CD4-positive, alpha-beta T cell treated with Interferon alpha-2 for 1 hour (primary cell): ENCODE measurements at places on chromosomes 6 and 20.
A peak's percentile ranks its signal among the peaks of the same experiment; 100 is the strongest.

DNA sequence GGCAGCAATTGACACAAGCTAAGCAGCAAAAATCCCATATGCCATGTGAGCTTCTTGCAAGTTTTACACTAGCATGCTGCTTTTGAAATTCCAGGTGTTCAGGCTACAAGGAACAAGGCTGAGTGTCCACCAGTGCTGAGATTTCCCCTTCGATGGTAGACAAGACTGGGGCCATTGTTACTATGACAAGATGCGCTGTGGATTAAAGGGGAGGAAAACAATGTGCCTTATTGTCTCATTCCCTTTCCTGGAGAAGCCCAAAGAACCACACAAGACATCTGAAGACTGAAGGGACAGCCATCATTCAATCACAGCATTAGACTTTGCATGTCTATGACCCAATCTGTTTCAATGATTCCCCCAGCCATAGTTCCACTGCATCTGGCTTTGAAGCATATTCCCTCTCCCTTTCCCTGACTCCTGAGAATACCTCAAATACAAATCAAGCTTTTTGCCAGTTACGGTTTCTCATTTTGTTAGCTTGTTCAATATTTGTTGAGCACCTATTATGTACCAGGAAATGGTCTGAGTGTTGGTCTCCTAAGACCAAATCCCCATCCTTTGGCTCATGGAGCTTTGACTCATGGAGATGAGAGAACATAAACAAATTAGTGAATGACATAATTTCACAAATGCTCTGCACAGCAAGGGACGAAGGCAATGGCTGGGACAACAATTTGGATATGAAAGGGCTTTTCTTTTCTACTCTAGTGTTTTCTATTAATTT, 23.4 kb upstream of the SCGN start:
- DNase-seq = no peak

DNA sequence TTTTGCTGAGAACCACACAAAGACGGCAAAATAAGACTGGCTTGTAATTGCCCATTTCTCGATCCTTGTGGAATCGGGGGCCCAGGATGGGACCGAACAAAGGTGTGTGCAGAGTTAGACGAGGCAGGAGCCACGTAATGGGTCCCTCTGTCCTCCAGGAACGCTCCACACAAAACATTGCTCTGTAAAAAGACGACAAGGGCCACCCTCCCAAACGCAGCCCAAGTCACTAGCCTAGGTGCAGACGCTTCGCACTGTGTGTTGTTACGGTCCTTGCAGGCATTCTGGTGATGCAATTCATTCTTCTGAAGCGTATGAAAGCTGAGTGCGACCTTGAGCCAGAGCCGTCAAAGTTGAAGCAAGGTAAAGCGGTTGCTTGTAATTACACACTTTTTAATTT, 363.4 kb downstream of the TAF4 start:
- no peak for DNase-seq

DNA sequence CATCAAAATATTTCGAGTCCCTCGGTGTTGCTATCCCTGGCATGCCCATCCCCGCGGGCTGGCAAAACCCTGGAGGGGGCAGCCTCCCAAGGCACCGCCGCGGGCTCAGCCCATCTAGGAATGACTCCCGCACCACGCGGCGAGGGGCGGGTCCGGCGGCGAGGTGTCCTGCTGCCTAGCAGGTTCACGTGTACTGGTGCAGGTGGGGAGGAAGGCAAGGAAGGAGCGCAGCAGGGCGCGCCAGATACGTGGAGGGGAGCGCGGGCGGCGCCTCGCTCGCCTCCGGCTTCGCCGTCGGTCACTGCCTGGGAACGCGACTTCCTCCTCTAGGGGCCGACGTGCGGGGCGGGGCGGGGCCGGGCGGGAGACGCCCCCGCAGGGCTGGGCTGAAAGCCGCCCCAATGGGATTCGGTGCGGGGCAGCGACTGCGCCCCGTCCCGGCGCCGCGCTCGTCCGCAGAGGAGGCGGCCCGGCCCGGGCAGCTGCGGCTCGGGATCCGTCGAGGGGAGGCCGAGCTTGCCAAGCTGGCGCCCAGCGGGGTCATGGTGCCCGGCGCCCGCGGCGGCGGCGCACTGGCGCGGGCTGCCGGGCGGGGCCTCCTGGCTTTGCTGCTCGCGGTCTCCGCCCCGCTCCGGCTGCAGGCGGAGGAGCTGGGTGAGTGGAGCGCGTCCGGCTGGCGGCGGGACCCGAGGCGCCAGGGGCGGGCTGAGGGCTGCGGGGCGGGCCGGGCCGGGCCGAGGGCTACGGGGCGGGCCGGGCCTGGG, at the start of gene DCBLD1:
Gene DCBLD1 (plus strand): TSS at position 435 of the 764 bp plus-strand sequence. CDS start 108 bp downstream, at position 543.
- DNase-seq = peak; percentile 49

DNA sequence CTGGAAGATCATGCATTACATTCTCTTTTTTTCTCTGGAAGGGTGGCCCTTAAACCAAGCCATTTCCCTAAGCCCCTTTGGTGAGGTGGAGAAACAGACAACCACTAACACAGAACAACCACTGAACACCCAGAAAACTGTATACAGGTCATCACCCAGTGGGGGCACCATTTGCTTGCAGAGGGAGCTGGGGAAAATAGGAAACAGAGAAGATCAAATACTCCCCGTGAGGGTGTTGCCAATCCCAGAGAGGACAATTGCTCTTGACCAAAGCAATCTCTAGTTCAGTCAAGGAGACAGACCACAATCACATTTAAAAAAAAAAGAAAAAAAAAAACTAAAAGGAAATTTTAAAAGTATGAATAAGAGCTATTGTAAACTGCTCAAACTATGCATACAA, 865 bp upstream of the DAAM2 start:
- no peak for DNase-seq

DNA sequence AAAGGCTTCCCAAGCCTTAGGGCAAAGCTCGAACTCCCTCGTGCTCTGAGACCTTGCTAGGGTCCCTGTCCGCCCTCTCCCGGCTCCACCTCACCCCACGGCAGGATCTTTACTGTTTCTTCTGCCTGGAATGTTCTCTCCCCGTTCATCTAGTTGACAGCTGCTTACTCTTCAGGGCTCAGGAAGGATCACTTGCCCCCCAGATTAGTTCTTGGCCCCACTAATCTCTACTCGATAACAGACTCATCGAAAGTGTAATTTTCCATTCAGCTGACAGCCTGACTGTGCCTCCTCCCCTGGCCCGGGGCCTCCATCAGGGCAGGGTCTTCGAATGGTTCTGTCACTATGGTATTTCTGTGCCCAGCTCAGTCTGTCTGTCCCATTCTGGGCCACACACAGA, 3.1 kb downstream of the MAP1LC3A start:
- no peak for DNase-seq

DNA sequence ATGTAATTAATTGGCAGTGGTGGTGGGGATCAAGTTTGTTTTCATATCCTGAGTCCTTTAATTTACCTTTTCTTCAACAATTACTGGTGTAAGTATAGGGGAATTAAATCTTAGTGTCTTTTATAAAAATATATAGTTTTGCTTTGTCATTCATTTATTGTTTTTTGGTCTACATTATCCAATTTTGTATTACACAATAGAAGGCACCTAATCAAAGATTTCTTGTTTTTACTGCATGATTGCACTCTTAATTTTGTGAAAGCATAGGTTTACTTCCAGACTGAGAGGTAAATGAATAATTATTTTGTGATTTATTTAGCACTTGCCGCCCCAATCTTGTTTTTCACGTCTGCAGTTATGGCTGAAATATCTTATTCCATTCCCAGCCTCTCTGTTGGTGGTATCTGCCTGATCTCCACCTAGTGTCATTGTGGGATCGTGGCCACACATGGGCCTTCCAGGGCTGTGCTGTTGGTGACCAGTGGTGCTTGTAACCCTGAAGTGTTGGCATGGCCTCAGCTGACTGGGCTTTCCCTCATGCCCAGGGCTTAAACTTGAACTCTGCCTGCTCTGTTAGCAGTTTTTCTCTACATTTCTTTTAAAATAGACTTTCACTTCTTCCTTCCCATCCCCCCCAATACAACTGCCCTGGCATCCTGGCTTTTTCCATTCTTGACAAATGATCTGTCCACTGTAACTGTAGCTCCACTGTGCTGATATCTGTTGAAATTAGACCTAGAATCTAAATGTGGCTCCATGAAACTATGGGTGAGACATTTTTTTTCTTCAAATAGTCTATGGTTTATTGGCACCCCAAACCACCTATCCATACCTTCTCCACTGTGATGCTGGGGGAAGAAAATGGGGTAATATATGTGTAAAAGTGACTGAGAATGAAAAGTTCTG, 24.8 kb downstream of the E2F3 start:
- DNase-seq = no peak

GRCh38 chr20:34541264-34541901, 17.1 kb upstream of the MAP1LC3A start:
- DNase-seq = no peak

DNA sequence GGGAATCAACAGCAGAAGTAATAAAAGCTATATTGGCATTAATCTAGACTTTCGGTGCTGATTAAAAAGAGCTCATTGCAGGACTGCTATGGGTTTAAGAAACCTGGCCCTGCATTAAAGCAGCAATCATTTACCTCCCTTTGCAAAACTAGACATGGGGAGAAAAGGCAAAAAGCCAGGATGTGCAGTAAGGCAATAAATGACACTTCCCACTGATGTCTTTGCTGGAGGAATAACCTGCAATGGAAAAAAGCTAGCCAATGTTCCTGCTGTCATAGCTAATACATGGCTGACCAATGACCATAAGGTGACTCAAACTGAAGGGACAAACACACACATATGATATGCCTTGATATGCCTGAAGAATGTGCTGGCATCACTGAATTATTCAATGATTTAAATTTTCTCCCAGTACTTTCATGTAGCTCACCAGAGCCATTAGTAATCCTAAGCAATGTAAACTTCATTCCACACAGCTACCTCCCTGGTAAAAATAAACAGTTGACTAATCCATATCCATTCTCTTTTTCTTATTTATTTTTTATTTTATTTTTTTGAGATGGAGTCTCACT, 8.7 kb downstream of the DNAAF9 start:
- no peak for DNase-seq

GRCh38 chr20:33843854-33844253, 32.7 kb downstream of the CHMP4B start:
- DNase-seq = no peak

DNA sequence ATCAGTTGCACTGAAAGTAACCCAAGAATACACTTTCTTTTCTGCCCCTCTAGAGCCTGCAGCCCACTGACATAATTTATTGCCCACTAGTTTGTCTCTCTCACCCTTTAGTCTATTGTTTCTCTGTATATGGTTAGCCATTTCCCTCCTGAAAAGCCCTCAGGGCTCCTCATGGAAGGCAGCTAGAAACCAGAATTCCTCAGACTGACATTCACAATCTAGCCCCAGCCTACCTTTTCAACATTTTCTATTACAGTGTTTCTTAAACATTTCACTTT, 21.4 kb upstream of the PAQR8 start:
- DNase-seq = no peak

DNA sequence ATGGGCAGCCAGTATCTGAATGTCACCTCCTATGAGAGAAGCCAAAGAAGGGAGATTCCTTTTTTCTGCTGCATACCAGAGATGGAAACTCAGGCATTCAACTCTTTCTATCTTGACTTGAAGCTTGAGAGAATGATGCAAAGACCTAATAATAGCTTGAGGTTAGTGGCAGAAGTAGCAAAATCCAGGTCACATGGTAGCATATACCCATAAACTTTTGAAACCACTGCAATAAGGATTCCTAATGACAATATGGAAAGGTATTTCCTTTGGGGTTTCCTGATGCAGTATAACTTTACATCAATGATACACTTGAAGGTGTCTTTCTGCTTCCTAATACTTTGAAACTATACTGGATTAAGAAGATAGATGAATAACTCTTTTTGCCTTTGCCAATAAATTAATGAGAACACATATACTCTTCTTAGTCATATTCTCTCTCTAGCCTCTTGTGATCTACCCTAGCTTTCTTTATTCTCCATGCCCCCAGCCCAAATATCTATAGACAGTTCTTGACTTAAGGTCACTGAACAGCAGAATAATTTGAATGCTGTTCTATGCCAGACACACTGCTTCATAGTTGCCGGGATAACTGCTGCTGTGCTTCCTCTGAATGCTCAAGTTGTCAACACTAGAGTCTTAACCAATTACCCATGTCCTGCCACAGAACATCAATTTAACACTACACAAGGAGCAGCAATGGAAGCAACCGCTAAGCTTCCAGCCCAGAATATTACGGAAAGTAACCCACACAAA, 155.5 kb upstream of the SIM1 start:
- no peak for DNase-seq

DNA sequence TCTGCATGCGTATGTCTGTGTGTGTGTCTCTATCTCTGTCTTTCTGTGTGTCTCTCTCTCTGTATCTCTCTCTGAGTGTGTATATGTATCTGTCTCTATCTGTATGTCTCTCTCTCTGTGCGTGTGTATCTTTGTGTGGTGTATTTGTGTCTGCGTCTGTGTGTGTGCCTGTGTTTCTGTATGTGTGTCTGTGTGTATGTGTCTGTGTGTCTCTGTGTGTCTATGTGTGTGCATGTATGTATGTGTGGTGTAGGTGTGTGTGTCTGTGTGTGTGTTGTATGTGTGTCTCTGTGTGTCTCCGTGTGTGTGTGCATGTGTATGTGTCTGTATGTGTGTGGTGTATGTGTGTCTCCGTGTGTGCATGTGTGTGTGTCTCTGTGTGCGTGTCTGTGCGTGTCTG, 243.0 kb upstream of the FOXQ1 start:
- no peak for DNase-seq

DNA sequence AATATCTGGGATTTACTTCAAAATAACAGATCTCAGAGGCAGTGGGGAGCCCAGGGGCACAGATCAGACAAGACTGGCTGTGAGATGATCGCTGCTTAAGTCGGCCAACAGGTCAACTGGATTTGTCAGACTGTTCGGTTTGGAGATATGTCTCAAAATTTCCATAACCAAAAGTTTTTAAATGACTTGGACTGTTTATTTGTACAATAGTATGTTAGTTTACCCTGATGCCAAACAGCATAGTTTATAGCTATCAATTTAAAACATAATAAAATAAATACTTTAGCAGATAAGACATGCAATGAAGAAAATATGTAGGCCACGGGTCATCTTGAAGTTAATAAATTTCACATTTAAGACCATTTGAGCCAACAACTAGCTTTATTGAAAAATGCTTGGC, 126.7 kb downstream of the IRF4 start:
- DNase-seq = no peak

DNA sequence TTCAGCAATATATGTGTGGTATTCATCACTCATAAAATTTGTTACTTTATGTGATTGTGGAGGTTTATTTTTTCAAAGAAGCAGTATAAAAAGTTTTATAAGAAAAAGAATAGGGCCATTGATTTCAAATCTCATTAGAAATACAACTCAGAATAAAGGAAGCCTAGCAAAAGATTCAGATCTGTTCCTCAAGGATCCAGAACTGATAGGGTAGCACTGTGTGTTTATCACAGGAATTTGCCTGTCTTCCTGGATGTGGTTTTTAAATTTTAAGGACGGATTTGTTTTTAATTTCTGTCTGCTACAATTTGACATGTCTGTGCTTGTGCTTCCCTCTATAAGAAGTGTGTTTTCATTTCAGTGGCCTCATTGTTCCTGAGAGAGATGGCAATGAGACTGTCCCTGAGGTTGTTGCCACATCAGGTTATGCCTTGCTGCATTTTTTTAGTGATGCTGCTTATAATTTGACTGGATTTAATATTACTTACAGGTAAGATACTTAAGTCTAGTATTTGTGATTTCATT, 74.6 kb downstream of the ATRN start:
- no peak for DNase-seq

- DNase-seq = no peak
Observed at GRCh38 chr6:3285049-3285639, 26.4 kb downstream of the PSMG4 start.

GRCh38 chr6:17865243-17865642, 122.2 kb downstream of the KIF13A start:
- no peak for DNase-seq

GRCh38 chr6:44087623-44088022, 39.6 kb downstream of the MRPL14 start:
- no peak for DNase-seq

GRCh38 chr6:132052096-132052495, 100.9 kb upstream of the CCN2 start:
- DNase-seq = no peak
